ENCODE measurements at places on chromosomes 2 and 18.

DNA sequence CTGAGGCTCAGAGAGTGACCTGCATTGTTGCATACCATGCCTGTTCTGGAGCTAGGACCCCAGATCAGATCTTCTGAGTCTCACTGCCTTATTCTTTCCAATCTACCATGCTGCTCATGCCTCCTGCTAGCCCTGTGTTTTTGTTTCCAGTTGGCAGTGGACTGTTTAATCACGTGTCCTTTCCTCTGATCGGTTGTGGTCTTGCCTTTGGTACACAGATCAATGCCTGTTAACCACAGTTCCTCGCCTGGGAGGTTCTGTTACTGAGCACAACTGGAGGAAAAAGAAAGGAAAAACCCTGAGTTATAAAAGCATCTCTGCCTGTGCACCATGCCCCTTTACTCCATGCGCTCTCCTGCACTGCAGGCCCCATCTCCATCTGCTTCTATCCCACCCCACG, 329.1 kb downstream of the SETBP1 start:
- no peak for DNase-seq

- DNase-seq, result peak; percentile 45
Measured at GRCh38 chr2:24421668-24422067, 61.3 kb upstream of the ITSN2 start.

GRCh38 chr2:71534826-71535225, 81.5 kb downstream of the DYSF start:
- DNase-seq, result no peak

- no peak for DNase-seq
Measured at GRCh38 chr2:78780256-78780655, 245.2 kb upstream of the REG3G start.

- no peak for DNase-seq
Measured at GRCh38 chr2:222756951-222757650, 85.6 kb downstream of the MOGAT1 start.

DNA sequence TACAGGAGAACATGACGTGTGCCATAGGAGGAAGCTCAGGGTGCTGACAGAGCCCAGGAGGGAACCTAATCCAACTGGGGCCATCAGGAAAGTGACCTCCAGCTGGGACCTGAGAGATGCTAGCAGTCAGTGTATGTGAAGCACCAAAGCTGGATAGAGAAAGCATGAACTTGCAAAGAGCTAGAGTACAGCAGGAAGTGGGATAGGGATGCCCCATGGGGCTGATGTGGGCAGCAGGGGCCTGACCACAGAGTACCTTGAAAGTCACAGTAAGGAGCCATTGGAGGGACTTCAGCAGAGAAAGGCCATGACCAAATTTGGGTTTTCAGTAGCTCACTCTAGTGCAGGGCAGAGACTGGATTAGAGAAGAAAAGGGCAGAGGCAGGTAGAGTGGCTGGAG, 91.6 kb upstream of the TTC39C start:
- no peak for DNase-seq
